HFFc6 (cell line): ENCODE measurements at places on chromosomes 16 and 17.

DNA sequence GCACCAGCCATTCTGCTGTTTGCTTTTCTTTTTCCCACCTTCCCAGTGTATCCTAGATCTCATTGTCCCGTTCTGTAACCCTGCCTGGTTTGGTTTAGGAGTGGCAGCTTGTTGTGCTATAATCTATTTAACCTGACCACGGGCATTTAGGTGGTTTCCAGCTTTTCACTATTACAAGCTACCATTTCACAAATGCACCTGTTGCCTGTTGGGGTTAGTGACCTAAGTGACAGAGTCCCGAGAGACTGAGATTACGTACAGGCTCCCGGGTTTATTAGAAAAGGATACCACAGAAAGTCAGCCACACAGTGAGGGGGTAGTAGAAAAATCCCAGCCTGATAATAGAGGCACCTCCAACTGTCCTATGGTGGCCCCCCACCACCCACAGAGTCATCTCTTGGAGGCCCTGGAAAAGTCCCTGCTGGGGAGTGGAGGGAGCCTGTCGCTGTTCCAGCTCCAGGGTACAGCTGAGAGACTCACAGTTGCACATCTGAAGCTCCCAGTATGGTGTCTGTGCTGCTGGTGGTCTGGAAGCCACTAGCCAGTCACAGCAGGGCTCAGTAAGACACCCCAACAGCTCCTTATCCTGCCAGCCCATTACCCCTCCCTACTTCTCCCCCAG, 21.2 kb downstream of the CLEC16A start:
- no peak overlapping the region for H3K4me3 ChIP-seq
- peaks cover 2% of the 10 kb centered on the region for H3K27me3 ChIP-seq
- peaks cover 49% of the 10 kb centered on the region for H3K4me1 ChIP-seq
- no peak overlapping the region for H3K27ac ChIP-seq

- no peaks in the 10 kb centered on the region; the same call in 1 of the 2 replicates for H3K36me3 ChIP-seq
- DNase-seq = peak; percentile 3
- H3K4me3 ChIP-seq = no peak overlapping the region
- peaks cover 6% of the 10 kb centered on the region; the same call in 1 of the 2 replicates for H3K4me1 ChIP-seq
These were observed 39.7 kb downstream of the BRCA1 start for GRCh38 chr17:43085474-43085873.

GRCh38 chr17:49575679-49576087, at the start of gene NXPH3:
Gene NXPH3, plus strand, starts transcription at chr17:49575871. Its CDS starts 349 bp downstream, at chr17:49576220.
- no peaks in the 10 kb centered on the region for H3K36me3 ChIP-seq
- no peak within 1 kb of the TSS for H3K27ac ChIP-seq
- DNase-seq = no peak
- H3K27me3 ChIP-seq = peaks cover 17% of the 10 kb centered on the region

GRCh38 chr17:65823713-65824112, 262.3 kb upstream of the AXIN2 start:
- DNase-seq = no peak
- H3K27ac ChIP-seq = no peak overlapping the region
- H3K27me3 ChIP-seq = peaks cover 3% of the 10 kb centered on the region; the same call in 1 of the 2 replicates
- H3K4me1 ChIP-seq = peaks cover 11% of the 10 kb centered on the region
- H3K4me3 ChIP-seq = no peak overlapping the region
